ENCODE measurements at places on chromosomes 2 and 18.

- no peak overlapping the region for H3K4me3 ChIP-seq
- H3K36me3 ChIP-seq, result no peaks in the 10 kb centered on the region
- no peak overlapping the region for H3K27ac ChIP-seq
- H3K27me3 ChIP-seq, result peaks cover 13% of the 10 kb centered on the region
- DNase-seq, result no peak
Observed at GRCh38 chr18:74337155-74337911, 21.7 kb downstream of the C18orf63 start.

GRCh38 chr2:233198026-233198425 lies 53.4 kb upstream of the ATG16L1 start:
- no peaks in the 10 kb centered on the region for H3K4me1 ChIP-seq
- H3K27ac ChIP-seq, result no peak overlapping the region
- DNase-seq, result no peak
- H3K36me3 ChIP-seq, result no peaks in the 10 kb centered on the region
- no peak overlapping the region for H3K4me3 ChIP-seq
- H3K27me3 ChIP-seq, result peaks cover 5% of the 10 kb centered on the region

DNA sequence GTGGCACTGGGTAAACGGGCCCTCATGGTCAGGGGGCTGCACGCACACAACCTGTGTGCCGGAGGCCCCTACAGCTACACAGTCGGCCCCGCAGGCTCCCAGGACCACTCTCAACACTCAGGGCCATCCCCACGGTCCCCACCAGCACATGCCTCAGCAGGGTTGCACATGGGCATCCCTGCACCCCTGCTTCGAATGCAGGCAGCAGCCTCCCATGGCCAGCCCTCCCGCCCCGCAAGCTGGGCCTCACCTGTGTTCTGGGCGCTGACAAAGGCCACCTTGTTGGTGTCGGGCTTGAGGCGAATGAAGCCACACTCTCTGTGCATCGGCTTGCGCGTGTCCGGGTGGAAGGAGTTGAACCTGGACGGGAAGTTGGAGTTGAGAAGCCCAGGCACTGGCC lies 34.2 kb downstream of the THAP4 start:
- no peak for DNase-seq
- peaks cover 13% of the 10 kb centered on the region for H3K36me3 ChIP-seq
- H3K27me3 ChIP-seq, result no peaks in the 10 kb centered on the region
- no peaks in the 10 kb centered on the region for H3K4me1 ChIP-seq
- H3K27ac ChIP-seq, result no peak overlapping the region
- H3K4me3 ChIP-seq, result no peak overlapping the region

- DNase-seq, result no peak
- H3K27ac ChIP-seq, result no peak overlapping the region
- peaks cover 2% of the 10 kb centered on the region for H3K36me3 ChIP-seq
- no peaks in the 10 kb centered on the region for H3K4me1 ChIP-seq
Observed at GRCh38 chr2:170485254-170486026, 229.7 kb upstream of the SP5 start.

DNA sequence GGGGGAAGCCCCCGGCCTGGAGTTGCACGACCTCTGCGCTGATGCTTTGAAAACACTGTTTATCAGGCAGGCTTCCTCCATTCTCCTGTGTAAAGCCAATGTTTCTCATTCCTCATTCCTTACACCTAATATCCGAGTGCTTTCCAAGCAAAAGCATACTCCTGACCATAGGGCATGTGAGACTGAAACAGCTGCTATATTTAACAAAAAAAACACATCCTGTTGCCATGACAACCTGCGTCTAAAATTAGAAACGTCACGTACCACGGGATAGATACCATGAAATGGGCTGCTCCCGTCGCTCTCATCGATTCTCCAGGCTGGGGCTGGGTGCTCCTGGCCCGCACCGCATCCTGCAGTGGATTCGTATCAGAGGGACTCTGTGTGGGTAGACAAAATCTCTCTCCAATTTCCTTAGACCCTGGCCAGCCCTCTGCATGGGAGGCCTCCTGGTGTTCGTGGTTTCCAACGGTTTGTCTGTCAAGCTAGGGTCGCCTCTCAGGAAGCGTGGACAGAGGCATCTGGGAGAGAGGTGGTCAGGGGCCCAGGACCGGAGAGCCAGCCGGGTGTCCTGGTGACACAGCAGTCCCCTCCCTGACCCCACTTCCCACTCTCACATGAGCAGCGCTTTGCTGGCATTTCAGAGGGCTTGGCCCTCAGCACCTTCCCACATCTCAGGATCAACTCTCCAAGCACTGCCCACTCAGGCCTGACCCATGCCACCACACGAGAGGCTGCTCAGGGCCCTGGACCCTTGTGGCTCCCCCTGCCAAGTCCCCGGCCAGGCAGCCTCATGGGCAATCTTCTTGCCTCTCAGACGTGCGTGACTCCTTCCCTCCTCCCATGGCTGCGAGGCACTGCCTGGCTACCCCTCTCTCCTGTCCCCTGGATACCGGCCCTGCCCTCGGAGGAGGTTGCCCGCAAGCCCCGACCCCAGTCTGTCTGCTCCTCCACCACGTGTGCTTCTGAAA lies 268.1 kb downstream of the NDUFA10 start:
- no peak overlapping the region for H3K4me3 ChIP-seq
- no peaks in the 10 kb centered on the region for H3K36me3 ChIP-seq
- H3K27ac ChIP-seq, result no peak overlapping the region
- no peaks in the 10 kb centered on the region for H3K27me3 ChIP-seq

DNA sequence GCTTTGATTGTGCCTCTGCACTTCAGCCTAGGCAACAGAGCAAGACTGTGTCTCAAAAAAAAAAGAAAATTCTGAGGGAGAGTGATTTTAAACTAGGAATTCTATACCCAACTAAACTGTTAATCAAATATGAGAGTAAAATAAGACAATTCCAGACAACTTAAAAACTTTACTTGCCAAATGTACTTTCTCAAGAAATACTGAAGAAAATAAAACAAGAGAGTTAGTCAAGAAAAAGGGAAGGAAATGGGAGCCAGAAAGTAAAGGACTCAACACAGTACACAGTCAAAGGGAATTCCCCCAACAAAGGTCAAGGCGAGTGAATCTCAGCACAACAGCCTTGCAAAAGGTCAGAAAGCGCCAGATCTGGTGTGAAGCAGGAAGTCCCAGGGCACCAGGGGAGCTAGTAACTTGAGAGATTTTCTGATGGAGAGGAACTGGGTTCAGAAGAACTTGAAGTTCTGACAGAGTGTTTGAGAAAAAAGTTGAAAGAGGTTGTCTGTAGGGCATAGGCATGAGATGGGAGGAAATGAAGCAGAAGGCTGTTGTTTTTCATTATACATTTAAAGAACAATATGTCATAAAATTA lies 22.6 kb upstream of the TBC1D8 start:
- H3K27ac ChIP-seq, result no peak overlapping the region
- H3K4me1 ChIP-seq, result no peaks in the 10 kb centered on the region
- no peaks in the 10 kb centered on the region for H3K36me3 ChIP-seq
- no peak for DNase-seq
- H3K4me3 ChIP-seq, result no peak overlapping the region

GRCh38 chr2:85826990-85827878 lies 61.6 kb downstream of the ST3GAL5 start:
- H3K4me1 ChIP-seq, result no peaks in the 10 kb centered on the region
- H3K4me3 ChIP-seq, result no peak overlapping the region
- H3K27ac ChIP-seq, result no peak overlapping the region
- no peaks in the 10 kb centered on the region for H3K36me3 ChIP-seq

DNA sequence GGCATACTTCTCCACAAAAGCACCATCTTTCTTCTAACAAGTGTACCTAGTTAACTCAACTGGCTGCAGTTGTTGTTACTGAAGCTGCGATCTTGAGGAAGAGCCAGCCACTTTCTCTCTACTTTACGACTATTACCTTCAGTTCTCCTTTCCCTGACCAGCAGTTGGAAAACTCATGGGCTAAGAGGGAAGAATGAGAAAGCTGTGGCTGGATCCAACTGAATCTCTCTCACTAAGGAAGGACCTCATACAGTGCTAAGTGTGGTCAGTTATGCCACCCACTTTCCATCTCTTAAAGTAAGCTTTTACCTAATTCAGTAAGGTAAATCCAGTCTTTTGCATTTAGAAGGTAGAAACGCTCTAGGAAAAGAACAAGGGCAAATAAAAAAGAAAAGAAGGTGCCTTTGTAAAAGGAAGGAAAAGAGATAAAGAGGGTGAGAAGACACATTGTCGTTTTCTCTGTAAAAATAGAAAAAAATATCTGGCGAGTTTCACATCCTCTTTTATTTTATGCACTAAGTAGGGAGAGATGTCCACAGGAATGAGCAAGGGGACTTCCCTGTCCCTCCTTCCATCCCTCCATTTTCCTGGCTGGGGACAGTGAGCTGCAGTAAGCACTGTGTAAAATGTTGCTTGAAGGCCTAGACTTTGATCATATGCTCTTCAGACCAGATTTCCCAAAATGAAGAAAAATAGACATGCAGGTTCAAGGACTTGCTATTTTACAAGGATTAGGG lies 73.4 kb downstream of the PLEKHM3 start:
- no peaks in the 10 kb centered on the region for H3K27me3 ChIP-seq
- H3K27ac ChIP-seq, result peak overlapping the region; percentile 62
- peaks cover 21% of the 10 kb centered on the region for H3K4me1 ChIP-seq
- H3K4me3 ChIP-seq, result no peak overlapping the region
- no peaks in the 10 kb centered on the region for H3K36me3 ChIP-seq
- no peak for DNase-seq

GRCh38 chr2:168467729-168468128 lies 11.7 kb downstream of the CERS6 start:
- no peaks in the 10 kb centered on the region for H3K27me3 ChIP-seq
- H3K36me3 ChIP-seq, result no peaks in the 10 kb centered on the region
- H3K4me3 ChIP-seq, result no peak overlapping the region
- DNase-seq, result no peak
- no peak overlapping the region for H3K27ac ChIP-seq
- H3K4me1 ChIP-seq, result peaks cover 26% of the 10 kb centered on the region

GRCh38 chr2:19774805-19775176 lies 127.0 kb downstream of the TTC32 start:
- H3K4me1 ChIP-seq, result no peaks in the 10 kb centered on the region
- DNase-seq, result peak; percentile 0
- H3K27me3 ChIP-seq, result no peaks in the 10 kb centered on the region
- no peak overlapping the region for H3K4me3 ChIP-seq
- H3K27ac ChIP-seq, result no peak overlapping the region

- no peaks in the 10 kb centered on the region for H3K36me3 ChIP-seq
- no peak overlapping the region for H3K27ac ChIP-seq
- no peaks in the 10 kb centered on the region for H3K4me1 ChIP-seq
- H3K4me3 ChIP-seq, result no peak overlapping the region
- no peaks in the 10 kb centered on the region for H3K27me3 ChIP-seq
Observed at GRCh38 chr2:124131276-124131675, 106.2 kb downstream of the CNTNAP5 start.

DNA sequence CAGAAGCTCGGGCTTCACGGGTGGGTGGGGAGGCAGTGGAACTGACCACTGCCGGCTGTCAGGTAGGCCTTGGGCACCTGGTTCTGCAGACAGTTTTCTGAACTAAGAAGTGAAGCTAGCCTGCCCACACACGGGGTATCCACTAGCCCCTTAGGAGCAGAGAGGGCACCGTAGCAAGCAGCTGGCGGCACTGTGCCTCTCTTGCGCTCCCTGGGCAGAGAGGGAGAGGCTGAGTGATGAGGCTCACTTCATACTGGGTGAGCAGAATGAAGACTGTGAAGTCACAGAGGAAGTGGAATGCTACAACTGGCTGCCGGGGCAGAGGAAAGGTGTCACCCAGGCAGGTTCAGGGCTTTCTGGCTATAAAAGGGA lies 753 bp downstream of the ITPRIPL1 start:
- peaks cover 9% of the 10 kb centered on the region for H3K4me1 ChIP-seq
- H3K27ac ChIP-seq, result no peak overlapping the region
- H3K27me3 ChIP-seq, result no peaks in the 10 kb centered on the region
- H3K4me3 ChIP-seq, result no peak overlapping the region
- DNase-seq, result no peak

- no peaks in the 10 kb centered on the region for H3K36me3 ChIP-seq
- no peak overlapping the region for H3K27ac ChIP-seq
- DNase-seq, result no peak
- no peaks in the 10 kb centered on the region for H3K27me3 ChIP-seq
- H3K4me1 ChIP-seq, result no peaks in the 10 kb centered on the region
Observed at GRCh38 chr18:39938676-39939608, 2016.1 kb upstream of the PIK3C3 start.

- DNase-seq, result no peak
- H3K27me3 ChIP-seq, result no peaks in the 10 kb centered on the region
- no peaks in the 10 kb centered on the region for H3K4me1 ChIP-seq
- H3K27ac ChIP-seq, result no peak overlapping the region
- no peaks in the 10 kb centered on the region for H3K36me3 ChIP-seq
Observed at GRCh38 chr2:16972276-16972675, 306.6 kb upstream of the CYRIA start.

DNA sequence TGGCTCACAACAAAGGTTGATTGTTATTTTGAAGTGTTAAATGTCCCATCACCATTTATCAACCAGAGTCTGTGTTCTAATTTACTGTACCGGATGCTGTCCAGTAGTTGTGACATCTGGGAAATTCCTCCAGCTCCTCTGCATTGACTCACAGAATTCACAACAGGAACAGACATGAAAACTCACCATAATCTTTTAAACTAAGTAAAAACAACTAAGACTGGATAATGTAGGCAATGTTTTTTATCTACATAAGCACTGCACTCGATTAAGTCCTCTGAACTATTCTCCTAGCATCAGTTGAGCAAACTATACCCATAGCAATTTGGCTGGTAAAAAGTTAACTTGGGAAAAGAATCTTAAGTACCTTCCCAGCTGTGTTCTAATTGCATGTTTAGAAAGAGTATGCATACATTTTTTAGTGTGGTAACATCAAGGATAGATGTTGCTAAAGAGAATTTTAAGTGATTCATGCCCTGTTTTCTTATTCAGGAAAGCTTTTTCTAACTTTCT lies 42.9 kb upstream of the MYO1B start:
- no peak for DNase-seq
- no peaks in the 10 kb centered on the region for H3K36me3 ChIP-seq
- no peaks in the 10 kb centered on the region for H3K4me1 ChIP-seq
- no peak overlapping the region for H3K4me3 ChIP-seq

DNA sequence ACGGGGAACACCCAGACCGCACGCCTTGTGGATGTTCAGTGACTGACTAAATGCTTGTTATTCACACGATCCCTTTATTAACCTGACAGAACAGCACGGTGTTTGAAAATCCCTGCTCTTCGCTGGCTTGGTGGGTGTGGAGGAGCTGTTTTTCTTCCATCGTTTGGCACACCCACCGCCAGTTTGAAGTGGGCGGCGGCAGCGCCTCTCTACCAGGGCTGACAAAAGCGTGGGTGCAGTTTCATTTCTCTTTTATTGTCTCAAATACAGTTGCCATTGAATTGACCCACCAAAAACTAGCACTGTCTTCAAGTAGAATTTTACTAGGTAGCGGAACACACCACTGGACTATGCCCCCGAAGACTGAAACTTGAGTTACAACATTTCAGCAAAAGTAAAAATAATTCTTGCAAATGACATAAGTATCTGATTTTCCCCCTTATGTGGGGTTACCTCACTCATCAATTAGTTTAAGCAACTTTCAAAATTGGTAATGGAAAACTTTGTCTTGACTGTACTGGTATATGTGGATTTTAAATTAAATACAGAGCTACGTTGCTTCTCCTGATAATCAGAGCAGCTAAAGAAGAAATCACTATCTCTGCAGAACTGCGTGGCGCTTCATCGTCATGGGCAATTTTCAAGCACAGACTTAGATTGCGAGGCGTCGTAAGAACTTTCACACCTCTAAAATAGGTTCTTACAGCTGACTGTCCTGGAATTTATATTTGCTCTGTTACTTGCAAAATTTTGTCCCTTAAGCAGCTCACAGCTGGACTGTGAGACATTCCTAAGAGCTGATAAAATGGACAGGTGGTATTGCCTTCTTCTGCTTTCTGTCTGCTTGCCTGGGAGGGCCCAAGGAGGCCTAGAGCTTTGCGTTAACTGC lies 60.9 kb downstream of the LDLRAD4 start:
- no peaks in the 10 kb centered on the region for H3K27me3 ChIP-seq
- H3K27ac ChIP-seq, result peak overlapping the region; percentile 65
- H3K36me3 ChIP-seq, result no peaks in the 10 kb centered on the region
- H3K4me1 ChIP-seq, result peaks cover 9% of the 10 kb centered on the region

Measured in neuronal stem cell (in vitro differentiated cells).